Activated CD8-positive, alpha-beta memory T cell treated with anti-CD3 and anti-CD28 coated beads for 4 hours (primary cell): ENCODE measurements at places on chromosomes 2 and 18.
A peak's percentile ranks its signal among the peaks of the same experiment; 100 is the strongest.

- no peak for DNase-seq
These were observed 84.7 kb upstream of the CYRIA start for GRCh38 chr2:16750175-16750924.

- no peak for DNase-seq
These were observed 21.6 kb upstream of the TRIB2 start for GRCh38 chr2:12694990-12695774.

DNA sequence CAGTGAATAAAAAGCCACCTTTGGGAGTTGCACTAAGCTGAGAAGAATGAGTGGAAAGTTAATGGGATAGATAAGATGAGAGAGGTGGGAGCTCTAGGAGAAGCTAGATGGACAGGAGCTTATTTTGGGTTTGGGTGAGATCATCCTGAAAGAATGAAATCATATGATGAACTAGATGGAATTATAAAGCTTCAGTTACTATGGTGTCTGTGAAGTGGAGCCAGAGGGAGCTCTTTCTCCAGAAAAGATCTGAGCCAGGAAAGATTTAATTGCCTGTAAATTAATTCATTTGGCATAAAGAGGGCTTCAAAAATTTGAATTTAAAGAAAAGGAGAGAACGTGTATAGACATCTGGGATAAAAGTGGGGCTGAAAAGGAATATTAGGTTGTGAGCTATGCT, 10.3 kb downstream of the DNAH6 start:
- DNase-seq, result no peak

DNA sequence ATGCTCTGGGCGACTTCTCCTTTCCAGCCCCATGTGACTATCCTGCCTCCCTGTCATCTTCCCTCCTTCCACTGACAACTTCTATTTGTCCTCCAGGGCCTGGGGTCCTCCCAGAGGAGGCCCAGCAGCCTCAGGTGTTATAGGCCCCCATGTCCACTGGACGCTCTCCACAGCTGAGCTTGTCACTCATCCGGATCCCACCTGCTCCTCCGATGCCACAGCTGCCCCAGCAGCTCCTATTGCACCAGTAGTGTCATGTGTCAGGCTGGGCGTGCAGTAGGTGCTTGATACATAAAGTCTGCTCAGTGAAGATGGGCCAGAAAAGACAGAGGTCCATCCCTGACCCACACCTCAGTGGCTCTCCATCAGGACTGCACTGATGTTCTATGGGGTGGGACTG, 305.7 kb upstream of the MYT1L start:
- DNase-seq, result no peak

- no peak for DNase-seq
These were observed 105.0 kb upstream of the ALKAL2 start for GRCh38 chr2:392926-393280.

DNA sequence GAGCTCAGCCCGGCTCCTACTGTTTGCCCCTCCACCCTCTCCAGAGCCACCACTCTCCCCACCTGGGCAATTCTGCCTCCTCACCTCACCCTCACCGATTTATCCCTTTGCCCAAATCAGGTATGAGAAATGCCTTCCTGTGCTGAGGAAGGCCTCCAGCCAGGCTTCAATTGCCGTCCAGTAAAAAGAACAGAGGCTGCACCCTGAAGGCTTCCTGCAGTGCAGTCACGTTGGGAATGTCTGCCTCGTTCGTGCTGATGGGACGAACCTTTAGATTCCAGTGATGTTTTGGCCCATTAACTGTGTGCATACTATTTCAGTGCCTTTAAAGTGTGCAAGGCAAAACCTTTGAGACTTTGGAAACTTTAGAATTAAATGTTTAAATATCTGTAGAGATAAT, 34.2 kb downstream of the ATP6V1C2 start:
- no peak for DNase-seq

DNA sequence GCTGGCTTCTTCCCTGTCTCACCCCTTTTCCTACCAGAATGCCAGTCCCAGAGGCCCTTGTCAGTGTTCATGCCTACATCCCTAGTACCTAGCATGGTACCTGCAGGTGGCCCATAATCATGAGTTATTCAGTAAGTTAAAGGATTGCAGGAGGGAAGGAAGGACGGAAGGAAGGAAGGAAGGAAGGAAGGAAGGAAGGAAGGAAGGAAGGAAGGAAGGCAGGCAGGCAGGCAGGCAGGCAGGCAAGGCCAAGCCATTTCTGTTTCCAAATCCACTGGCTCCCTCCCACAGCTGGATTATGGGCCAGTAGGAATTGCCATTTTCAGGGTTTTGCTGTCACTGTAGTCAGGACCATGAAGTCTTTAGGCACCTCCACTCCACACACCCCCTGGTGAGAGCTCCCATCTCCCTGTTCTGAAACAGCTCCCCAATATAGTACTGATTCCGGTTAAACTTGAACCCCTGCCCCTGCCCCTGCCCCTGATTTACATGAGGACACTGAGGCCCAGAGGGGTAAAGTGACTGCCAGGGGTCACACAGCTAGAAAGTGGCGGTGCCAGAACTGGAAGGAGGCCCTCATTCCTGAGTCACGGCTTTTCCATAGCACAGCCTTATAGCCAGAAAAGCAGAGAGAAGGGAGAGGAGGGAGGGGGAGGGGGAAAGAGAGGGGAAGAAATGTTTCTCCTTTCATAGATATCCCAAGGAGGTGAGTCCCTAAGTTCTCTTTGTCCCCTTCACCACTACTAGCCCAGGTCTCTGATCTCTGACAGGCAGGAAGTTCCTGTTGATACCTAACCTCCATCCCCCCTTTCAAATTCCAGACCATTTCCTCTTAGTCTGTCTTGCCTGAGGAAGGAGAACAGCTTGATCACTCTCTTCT, 12.2 kb upstream of the TNS1 start:
- DNase-seq, result no peak

GRCh38 chr2:134609924-134610513, 108.8 kb downstream of the TMEM163 start:
- no peak for DNase-seq

- DNase-seq, result no peak
These were observed 18.2 kb upstream of the DUSP2 start for GRCh38 chr2:96163415-96163767.

DNA sequence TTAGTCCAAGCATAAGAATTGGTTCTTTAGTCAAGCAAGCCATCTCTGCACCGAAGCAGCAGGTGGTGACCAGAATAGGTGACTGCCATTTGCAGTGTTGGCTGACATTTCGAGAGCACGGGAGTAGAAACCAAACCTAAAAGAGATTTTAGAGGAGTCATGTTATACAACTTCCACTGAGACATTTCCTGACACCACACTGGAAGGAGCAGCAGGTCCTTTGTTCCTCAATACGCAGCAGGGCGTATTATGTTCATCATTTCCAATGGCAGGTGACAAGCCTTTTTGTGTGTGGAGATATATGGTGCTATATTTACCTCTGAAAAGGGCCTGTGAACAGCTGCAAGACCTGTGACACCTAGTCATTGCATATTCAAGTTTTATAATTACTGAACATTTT, 418.8 kb upstream of the NETO1 start:
- DNase-seq, result no peak

GRCh38 chr18:1958798-1959197, 612.5 kb downstream of the METTL4 start:
- DNase-seq, result no peak

- no peak for DNase-seq
These were observed 231.5 kb downstream of the PRKCE start for GRCh38 chr2:45882707-45883602.

- DNase-seq, result no peak
These were observed 3.8 kb downstream of the CTIF start for GRCh38 chr18:48542513-48543181.

DNA sequence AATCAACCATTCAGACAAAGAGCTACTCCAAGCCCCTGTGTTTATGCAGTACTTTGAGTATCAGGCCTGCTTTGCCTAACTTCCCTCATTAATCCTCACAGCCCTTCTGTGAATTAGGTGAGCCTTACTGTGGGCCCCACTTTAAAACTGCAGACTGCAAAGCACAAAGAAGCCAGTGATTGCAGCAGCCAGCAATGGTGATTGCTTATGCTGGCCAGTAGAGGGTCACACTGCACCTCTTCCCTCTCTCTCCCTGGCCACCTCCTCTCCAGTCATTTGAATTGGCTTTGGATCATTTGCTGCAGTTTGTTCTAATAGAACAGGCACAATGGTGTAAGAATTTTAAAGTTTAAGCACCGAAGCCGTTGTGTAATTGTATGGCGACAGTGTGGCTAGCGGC, 229.9 kb downstream of the AGPS start:
- DNase-seq, result no peak

- no peak for DNase-seq
These were observed 1327.1 kb upstream of the ZEB2 start for GRCh38 chr2:145846982-145847381.

- peak; percentile 31 for DNase-seq
These were observed 405 bp downstream of the PPP3R1 start for GRCh38 chr2:68251855-68252399.

- DNase-seq, result no peak
These were observed 152.7 kb downstream of the CERS6 start for GRCh38 chr2:168608796-168609195.

GRCh38 chr18:79070486-79070885, 1.3 kb downstream of the ATP9B start:
- no peak for DNase-seq
